Activated T-helper 1 cell treated with anti-CD3 and anti-CD28 coated beads, Interleukin-2, amount 50 U/mL, for 16 hours (primary cell): ENCODE measurements at places on chromosomes 3 and 15.

- no peak for DNase-seq
Measured at GRCh38 chr3:149382101-149382467, 4.6 kb upstream of the TM4SF1 start.

- no peak for DNase-seq
Measured at GRCh38 chr3:20043825-20044224, 3.6 kb downstream of the KAT2B start.

DNA sequence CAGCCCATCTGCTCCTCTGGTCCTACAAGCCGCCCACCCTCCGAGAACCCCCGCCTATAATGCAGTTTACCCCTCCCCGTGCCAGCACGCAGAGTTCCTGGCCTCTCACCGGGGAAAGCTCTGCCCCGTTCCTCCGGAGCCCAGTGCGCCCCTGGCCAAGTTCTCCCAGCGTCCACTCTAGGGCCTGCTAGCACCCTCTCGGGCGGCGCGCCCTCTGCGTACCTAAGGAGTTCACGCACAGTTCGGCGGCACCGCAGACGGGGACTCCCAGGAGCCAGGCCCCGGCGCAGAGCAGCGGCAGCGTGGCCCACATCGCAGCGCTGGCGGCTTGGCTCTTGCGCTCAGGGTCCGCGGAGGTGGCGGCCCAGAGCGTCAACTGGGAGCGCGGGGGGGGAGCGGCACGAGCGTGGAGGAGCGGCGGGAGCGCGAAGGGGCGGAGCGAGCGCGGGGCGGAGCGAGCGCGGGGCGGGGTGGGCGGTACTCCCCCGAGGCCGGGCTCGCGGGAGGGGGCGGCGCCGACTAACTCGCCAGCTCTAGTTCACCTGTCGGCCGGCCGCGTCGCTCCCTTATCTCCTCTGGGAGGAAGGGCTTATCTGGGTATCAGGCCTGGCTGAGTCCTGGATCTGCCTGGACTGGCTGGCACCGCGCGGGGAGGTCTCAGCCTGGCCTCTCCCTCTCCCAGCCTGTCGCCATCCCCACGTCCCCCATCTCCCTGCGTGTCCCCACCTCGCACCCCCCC lies at the start of gene CTSH:
Gene CTSH, minus strand, starts transcription at position 378 of the 739 bp plus-strand sequence. Its CDS starts 65 bp downstream, at position 313.
- peak; percentile 40 for DNase-seq

- no peak for DNase-seq
Measured at GRCh38 chr3:2652386-2652785, 457.8 kb downstream of the IL5RA start.

GRCh38 chr3:197019535-197019934 lies 10.1 kb downstream of the MELTF start:
- DNase-seq, result no peak

- DNase-seq, result no peak
Measured at GRCh38 chr15:52653431-52653964, 25.7 kb downstream of the ATOSA start.

- DNase-seq, result no peak
Measured at GRCh38 chr15:51349156-51349844, 7.8 kb downstream of the GLDN start.

DNA sequence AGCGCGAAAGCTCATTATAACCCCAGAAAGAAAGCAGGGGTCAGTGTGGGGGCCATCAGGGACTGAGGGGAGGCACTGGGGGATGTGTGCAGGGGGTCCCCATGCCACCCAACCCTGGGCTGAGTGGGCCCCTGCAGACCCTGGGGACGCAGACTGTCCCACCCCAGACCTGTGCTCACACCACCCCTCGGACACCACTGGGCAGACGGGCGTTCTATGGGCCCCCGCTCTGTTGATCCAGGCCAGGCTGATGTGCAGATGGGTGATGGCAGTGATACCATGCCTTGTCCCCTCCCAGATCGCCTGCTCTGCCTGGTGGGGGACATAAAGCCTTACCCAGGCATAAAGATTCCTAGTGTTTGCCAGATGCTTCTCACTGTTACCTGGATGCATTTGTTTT lies 259.7 kb upstream of the TLE3 start:
- DNase-seq, result no peak

GRCh38 chr3:122770521-122771202 lies 23.0 kb downstream of the HSPBAP1 start:
- DNase-seq, result no peak

- DNase-seq, result no peak
Measured at GRCh38 chr3:177050501-177051237, 146.6 kb downstream of the TBL1XR1 start.

DNA sequence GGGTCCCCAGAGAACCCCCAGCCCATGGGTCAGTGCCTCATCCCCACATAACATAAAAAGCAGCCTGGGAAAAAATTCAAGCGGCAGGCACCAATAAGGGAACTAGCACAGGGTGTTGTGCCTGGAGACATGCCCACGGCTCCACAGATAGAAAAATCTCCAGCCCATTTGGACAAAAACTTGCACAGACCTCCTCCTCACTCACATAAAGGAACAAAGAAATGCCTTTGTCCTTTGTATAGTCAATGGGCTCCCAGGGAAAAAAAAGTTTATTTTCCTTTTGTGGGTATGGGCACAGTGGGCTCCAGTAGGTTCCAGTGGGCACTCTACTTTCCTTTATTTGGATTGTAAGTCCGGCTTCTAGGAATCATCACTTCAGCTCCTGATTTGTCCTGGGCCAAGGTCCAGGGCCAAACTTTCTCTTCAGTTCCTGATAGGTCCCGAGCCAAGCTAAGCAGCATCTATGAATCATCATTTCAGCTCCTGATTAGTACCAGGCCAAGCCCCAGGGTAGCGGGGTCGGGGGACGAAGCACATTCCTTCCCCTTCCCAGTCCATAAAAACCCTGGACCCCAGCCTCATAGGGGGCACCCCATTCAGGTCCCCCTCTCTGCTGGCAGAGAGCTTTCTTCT lies 1.6 kb upstream of the DNAH12 start:
- DNase-seq, result no peak

DNA sequence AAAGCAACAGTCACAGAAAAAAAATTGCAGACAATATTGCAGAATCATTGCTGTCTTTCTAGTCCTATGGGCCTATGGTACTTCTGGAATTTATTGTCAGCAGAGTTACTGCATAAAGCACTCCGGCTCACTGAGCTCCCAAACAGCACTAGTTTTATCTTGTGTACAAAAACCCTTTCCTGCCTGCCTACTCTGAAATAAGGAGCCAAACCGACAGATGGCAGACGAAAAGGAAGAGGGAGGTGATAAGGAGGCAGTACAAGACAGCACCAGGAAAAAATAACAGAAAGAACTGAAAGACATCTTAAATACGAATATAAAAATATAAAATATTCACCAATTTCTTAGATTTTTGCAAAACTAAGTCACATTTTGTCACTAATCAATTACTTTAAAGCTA lies 15.6 kb downstream of the HERC1 start:
- no peak for DNase-seq

DNA sequence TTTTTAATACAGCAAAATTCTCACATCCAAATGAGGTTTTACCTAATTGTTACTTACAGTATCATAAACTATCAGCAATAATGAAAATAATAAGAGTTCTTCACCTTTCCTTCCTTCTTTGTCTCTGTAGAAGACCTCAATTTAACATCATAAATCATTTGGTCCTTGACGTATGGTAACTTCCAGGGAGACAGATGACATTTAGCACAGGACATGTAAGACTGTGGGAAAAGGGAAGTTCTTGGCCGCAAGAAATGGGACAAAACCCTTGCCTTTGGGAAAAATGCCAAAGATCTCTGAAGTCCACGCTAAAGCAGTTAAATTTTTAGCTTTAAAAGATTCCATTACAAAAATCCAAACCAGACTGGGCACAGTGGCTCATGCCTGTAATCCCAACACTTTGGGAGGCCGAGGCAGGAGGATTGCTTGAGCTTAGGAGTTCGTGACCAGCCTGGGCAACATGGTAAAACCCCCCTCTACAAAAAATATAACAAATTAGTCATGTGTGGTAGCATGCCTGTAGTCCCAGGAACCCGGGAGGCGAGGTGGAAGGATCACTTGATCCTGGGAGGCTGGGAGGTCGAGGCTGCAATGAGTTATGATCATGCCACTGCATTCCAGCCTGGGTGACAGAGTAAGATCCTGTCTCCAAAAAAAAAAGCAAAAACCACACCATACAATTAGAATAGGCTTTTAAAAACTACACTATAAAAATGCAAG lies 8.8 kb downstream of the PTPN9 start:
- no peak for DNase-seq

DNA sequence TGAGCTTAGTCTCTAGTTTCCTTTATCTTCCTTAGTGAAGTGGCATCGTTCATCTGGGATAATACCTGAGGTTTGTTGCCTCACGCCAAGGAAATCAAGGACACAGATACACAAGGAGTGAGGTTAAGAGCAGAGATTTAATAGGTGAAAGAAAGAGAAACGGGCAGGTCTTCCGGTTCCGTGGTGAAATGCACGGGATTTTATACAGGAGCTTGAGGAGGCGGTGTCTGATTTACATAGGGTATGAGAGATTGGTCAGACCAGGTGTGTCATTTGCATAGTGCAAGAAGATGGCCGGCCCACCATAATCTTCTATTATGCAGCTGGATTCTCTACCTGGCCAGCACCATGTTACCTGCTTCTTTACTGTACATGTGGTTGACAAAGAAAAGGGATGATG lies 17.2 kb downstream of the ARRDC4 start:
- DNase-seq, result no peak

DNA sequence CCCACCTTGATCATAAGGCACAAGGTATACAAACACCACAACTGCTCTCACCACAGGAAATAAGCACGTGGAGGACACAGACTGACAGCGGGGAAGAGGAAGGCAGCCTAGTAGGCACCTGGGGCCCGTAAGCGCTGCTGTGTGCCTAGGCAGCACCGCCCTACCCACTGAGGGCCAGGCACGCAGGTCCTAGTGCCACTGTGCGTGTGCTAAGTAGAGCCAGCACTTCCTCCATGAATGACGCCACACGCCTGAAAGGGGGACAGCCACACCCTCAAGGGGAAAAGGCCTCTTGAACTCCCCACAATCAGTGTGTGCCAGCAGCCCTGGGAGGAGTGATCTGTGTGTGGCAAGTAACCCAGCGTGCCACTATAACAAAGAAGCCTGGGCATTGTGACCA lies 73.0 kb downstream of the ATP1B3 start:
- no peak for DNase-seq

GRCh38 chr15:84766461-84767035 lies 18.2 kb downstream of the ZNF592 start:
- no peak for DNase-seq

DNA sequence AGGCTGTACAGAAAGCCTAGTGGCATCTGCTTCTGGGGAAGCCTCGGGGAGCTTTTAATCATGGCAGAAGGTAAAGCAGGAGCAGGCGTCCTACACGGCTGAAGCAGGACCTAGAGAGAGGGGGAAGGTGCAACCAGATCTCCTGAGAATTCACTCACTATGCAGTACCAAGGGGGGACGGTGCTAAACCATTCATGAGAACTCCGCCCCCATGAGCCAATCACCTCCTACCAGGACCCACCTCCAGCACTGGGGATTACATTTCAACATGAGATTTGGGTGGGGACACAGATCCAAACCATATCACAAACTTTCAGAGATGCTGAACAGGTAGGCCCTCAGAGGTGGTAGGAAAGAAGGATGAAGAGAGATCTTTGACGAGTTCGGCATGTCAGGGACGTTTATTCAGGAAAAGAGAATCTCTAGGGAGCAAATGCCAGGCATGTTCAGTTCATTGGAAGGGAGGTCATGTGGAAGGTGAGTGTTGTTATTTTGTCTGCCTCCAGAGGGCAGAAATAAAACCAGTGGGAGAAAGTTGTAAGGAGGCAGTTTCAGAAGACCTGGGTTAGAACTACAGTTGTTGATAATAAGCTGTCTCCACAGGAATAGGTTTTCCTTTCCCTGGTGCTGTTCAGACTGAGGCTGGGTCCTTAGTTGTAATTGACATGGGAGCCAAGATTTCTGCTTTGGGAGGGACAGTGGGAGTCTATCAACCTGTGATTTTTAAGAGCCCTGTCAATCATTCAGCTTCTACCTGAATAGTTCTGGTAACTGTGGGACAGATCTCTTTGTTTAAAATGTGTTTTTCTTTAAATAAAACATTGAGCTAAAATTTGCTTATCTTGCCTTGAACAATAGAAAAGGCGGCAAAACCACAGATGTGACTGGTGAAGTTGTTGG lies 4.3 kb upstream of the FNDC3B start:
- DNase-seq, result no peak

DNA sequence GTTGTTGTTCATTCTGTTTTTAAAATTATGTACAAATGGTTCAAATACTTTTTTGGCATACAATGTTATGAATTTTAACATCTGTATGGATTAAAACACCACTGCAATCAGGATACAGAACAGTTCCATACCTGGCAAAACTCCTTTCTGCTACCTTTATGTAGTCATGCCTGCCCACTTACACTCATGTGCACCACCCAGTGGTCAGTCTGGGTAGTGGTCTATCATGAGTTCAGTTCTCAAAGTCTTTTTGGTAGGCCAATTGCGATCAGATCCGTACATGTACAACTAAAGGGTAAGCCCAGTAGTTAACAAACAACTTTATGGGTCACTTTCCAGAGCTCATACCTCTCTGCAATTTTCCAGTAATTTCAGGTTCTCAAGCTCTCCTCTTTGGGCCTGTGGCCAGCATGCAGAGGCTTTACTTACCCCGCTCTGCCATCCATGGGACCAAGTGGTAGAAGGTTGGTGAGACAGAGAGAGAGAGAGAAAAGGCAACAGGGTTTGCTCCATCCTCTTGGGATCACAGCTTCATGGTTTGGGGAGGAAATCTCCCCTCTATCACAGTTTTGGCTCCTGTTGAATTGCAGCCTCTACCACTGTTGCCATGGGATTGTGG lies 63.9 kb upstream of the FAM98B start:
- peak; percentile 15 for DNase-seq

- DNase-seq, result no peak
Measured at GRCh38 chr3:141039589-141039988, 11.6 kb upstream of the SPSB4 start.

GRCh38 chr3:79297245-79297960 lies 470.4 kb downstream of the ROBO1 start:
- no peak for DNase-seq

- DNase-seq, result no peak
Measured at GRCh38 chr3:43361077-43361476, 74.7 kb downstream of the SNRK start.

- no peak for DNase-seq
Measured at GRCh38 chr15:41982133-41982930, 10.0 kb upstream of the EHD4 start.

- no peak for DNase-seq
Measured at GRCh38 chr3:129341331-129342141, 62.9 kb downstream of the HMCES start.

GRCh38 chr15:29103824-29104565 lies 165.6 kb downstream of the NSMCE3 start:
- peak; percentile 21 for DNase-seq

- DNase-seq, result no peak
Measured at GRCh38 chr3:140529096-140529495, 148.8 kb upstream of the TRIM42 start.

DNA sequence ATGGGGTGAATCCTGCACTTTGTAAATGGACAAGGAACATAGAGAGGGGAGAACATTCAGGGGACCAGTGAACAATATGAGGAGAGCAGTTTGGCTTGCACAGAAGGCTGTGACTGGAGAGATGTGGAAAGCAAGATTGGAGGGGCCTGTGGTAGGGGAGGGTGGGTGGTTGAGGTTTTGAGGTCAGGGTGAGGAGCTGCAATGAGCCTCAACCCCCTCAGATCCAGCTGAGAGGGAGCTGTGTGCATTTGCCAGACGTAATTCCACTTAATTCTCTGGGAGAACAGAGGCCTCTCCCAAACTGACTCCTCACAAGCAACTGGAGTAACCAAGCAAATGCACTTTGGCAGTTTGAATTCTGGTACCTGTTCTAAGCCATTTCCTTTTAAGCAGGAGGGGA lies 253.1 kb upstream of the TRIM42 start:
- DNase-seq, result no peak
